ENCODE measurements at places on chromosomes 16 and 17.

GRCh38 chr17:77474292-77474988, 333.7 kb downstream of the SEC14L1 start:
- DNase-seq = no peak

GRCh38 chr16:11783319-11784037, 13.6 kb downstream of the ZC3H7A start:
- DNase-seq = peak; percentile 53

- no peak for DNase-seq
Measured at GRCh38 chr16:87747626-87748414, 18.0 kb downstream of the KLHDC4 start.

- DNase-seq = no peak
Measured at GRCh38 chr17:31444026-31444425, 52.6 kb downstream of the RAB11FIP4 start.

DNA sequence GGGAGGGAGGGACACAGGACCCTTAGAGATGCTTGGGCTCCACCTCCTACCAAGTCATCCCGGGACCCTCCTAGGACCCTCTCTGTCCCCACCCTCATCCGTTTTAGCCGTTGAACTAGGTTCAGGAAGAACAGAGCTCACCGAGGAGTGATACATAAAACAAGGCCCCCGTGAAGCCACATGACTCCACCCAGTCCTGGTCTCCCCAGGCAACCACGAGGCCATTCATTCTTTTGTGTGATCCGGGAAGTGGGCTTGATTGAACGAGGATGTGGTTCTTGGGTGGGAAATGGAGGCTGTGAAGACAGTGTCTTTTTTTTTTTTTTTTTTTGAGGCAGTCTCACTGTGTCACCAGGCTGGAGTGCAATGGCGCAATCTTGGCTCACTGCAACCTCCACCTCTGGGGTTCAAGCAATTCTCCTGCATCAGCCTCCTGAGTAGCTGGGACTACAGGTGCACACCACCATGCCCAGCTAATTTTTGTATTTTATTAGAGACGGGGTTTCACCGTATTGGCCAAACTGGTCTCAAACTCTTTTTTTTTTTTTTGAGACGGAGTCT, 14.8 kb downstream of the TRARG1 start:
- DNase-seq = peak; percentile 89

- no peak for DNase-seq
Measured at GRCh38 chr17:44564429-44564828, 7.1 kb downstream of the FZD2 start.

- DNase-seq = peak; percentile 24
Measured at GRCh38 chr17:49260011-49260816, 29.6 kb upstream of the PHOSPHO1 start.

GRCh38 chr16:77724174-77724573, 1.9 kb downstream of the NUDT7 start:
- no peak for DNase-seq

DNA sequence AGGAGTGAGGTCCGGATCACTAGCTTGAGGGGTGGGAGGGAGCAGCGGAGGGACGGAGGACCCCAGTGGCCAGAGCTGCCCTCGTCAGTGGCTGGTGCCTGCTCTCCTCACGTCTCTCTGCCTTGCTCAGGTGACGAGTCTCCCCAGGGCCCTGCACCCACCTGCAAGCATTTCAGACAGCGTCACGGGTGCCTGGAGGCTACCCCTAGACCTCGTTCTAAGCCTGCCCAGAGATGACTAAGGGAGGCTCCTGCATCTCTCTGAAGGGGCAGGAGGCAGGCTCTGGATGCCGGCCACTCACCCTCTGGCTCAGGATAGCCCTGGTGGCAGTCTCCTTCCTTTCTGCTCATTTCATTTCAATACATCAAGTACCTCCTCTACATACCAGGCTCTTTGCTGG, 68.8 kb downstream of the MRC2 start:
- DNase-seq = no peak

GRCh38 chr16:55392701-55393100, 68.7 kb downstream of the IRX6 start:
- no peak for DNase-seq

- DNase-seq = no peak
Measured at GRCh38 chr17:67183531-67183930, 61.5 kb downstream of the HELZ start.

DNA sequence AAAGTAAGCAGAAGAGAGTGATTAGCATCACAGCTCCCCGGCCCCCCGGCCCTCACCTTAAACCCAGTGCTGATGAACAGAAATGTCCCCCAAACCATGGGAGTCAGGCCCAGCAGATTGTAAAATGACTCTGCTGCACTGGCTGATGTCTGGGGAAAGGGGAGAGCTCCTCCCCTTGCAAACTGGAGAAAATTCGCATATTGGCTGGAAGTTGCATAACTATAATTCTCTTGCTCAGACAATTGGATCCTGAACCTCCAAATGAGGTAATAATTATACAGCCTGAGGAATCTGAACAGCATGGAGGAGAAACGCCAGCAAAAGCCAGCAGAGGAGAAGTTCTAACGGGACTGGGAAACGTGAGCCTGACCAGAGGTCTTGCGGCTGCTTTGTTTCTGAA, 109.7 kb downstream of the C16orf95 start:
- no peak for DNase-seq

DNA sequence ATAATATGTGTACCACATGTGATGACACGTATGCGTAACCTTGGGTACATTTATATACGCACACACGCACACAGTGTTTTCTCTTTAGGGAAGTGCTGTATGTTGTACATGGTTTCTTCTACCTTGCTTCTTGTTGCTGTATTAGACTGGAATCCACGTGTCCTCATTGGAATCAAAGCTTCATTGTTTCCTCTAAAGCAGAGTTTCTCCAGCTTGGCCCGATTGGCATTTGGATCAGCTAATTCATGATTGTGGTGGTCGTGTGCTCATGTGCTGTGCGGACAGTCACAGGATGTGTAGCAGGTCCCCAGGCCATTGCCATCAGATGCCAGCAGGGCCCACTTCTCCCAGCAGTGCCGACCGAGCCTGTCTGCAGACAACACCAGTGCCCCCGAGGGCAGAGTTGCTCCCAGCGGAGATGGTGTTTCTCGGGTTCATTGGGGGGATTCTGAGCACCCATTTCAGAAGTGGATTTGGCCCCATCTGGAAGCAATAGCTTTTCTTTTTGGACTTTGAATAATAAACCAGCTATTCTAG, 148.4 kb downstream of the RPTOR start:
- no peak for DNase-seq

GRCh38 chr17:3795390-3796102, 5.4 kb downstream of the ITGAE start:
- DNase-seq = no peak

GRCh38 chr17:30524847-30525246, 47.6 kb downstream of the GOSR1 start:
- no peak for DNase-seq

DNA sequence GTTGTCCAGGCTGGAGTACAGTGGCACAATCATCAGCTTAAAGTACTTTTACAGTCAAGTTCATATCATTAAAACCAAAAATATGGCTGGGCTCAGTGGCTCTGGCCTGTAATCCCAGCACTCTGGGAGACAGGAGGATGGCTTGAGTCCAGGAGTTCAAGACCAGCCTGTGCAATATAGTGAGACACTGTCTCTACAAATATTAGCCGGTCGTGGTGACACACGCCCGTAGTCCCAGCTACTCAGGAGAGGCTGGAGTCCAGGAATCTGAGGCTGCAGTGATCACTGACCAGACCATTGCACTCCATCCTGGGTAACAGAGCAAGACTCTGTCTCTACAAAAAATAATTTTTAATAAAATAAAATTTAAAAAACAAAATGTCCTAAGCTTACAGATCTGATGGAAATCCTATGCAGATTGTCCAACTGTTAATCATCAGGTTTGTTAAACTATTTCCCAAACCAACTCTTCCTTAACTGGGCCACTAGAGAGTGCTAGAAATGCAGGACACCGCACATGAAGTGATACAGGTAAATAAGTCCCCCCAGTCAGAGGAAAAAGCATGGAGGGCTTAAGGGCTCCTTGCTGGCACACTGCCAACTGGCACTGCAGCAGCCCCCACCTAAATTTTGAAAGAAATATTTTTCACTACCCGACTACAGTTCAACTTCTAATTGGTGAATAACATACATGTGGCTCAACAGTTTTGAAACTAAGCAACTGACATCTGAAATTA, 2.8 kb downstream of the USP22 start:
- no peak for DNase-seq

- DNase-seq = no peak
Measured at GRCh38 chr17:55895112-55895759, 144.4 kb downstream of the PCTP start.

DNA sequence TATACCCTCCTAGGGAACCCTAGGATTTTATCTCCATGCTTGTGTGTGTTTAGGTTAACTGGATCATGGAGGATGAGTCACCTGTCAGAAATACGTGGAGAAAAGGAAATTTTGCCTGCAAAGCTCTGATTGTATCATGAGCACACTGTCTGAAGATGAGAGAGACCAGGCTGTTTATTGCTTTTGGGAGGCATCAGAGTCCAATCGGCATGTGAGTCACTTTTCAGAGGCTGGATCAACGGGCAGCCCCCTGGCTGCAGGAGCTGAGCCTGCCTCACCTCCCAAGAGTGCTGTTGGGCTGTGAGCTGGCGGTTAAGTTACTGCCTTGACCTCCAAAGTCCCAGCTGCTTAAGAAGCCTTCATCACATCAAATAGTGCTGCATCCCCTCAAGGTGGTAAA, 41.5 kb upstream of the MED9 start:
- DNase-seq = no peak

GRCh38 chr17:15351925-15352324, 10.5 kb upstream of the TEKT3 start:
- no peak for DNase-seq

DNA sequence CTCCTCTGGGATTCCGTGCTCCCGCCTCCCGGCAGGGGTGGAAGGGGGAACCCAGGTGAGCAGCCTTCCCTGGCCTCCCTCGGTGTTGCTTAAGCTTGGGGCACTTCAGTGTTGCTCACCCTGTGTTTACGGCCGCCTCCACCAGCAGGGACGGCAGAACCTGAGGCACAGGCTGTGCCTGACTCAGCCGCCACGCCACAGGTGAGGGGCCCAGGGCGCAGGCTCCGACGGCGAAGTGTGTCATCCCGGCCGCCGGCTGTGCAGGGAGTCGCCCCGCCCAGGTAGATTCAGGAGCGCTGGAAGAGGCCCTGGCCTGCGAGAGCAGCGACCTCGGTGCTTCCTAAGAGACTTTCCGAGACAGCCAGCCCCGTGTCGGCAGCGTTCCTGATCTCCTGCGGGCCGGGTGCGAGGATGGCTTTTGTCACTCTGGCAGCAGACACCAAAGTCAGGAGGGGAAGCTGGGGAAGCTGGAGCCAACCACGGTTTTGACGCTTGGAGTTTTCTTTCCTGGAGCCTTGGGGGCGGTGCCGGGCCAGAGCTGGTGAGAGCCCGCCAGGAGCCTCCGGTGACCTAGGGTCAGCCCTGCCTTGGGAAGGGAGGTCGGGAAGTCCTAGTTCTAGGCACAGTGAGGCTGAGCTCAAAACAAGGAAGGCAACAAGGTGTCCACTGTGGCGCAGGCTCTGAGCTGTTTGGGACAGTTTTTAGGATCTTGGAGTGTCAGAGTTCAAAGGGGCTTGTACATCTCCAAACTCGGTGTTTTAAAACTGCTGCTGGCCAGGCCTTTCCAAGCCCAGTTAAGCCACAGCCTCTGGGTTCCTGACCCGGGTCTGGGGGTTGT, 2.1 kb downstream of the GSE1 start:
- no peak for DNase-seq

- no peak for DNase-seq
Measured at GRCh38 chr17:26809033-26809432, 484.9 kb upstream of the WSB1 start.

DNA sequence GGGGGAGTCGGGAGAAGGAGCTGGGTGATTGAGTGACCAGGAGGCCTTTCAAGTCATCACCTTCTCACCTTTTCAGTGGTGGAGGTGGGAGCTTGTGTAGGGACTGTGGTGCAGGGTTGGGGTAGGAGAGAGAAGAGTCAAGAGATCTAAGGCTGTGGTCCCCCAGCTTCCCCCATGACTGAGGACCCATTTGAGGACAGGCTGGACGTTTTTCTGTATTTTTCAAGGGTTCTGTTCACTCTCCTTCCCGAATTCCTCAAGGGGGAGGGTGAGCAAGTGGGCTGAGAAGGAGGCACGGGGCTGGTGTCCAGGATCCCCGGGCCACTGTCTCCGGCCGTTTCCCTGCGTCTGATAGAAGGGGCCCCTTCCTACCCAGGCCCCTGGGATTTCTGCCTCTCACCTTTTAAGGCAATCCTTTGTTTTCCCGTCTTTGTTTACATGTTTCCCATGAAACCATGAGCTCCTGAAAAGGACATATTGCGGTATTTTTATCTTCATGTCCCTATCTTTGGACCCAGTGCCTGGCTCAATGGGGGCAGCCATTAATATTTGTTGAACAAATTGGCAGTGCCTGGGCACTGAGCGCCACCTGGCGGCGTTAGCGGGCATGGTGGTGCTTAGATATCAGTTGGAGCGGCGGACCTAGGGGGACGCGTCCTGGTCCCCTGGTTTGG, 9.2 kb upstream of the CD300A start:
- DNase-seq = peak; percentile 44

DNA sequence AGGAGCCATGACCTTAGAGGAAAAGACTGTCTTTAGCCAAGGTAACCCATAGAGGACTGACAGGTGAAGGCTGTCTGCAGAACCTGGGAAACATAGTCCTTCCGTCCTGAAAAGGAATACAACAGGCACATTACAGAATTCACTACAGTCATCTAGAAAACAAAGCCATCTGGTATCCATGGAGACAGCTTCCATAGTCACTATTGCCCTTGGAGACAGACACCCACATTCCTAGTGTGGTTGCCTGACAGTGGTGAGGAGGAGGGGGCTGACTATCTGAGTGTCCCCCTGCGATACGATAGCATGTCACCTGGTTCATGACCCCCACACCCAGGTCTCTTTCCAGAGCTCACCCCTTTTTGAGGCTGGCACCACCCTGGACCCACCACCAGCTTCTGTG, 254.7 kb downstream of the CDH13 start:
- DNase-seq = no peak

DNA sequence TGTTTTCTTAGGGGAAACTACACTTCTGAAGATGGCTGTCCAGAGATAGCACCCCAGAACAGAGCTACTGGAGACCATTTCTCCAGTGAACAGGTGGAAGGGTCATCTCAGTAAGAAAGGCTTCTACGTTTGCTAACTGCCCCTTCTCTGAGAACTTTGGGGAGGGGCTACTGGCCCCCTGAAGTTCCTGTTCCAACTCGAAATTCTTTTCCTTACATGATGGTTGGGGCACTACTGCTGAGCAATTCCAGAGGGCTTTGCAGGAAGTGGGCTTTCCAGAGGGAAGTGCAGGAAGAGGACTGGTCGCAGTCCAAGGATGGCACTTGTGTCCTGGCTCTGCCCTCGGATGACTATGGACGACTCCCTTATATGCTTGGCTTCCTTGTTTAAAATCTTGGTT, 31.2 kb downstream of the TOM1L2 start:
- no peak for DNase-seq

DNA sequence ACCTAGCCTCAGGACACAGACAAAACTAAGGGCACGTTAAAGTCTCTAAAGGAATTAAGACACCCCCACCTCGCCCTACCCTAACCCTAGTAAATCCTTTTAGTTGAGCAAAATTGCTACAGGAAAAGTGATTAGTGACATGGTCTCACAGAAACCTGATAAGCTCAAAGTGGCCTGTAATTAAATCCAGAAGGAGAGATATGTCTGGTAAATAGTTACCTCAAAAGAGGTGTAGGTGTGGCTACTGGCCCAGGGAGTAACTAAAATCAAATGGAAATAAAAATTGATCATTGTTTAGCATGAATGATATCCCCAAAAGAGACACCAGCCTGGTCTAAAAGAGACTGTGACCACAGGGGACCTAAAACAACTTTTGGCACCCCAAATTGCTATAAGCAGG, 168.3 kb downstream of the SLC39A11 start:
- DNase-seq = no peak

GRCh38 chr17:81417049-81417878, 22.0 kb downstream of the BAHCC1 start:
- DNase-seq = no peak

All from activated T-helper 2 cell treated with anti-CD3 and anti-CD28 coated beads, Interferon-gamma antibody, Interleukin-2, Interleukin-4, amounts not matched to agents 10 μg/mL and 5 μg/mL and 100 μg/mL, durations not matched to agents 14 hours and 24 hours and 36 hours (primary cell).